ENCODE measurements at places on chromosomes 2 and 18.

GRCh38 chr18:4720518-4720917 is 265.4 kb upstream of the DLGAP1 start:
- DNase-seq = no peak

GRCh38 chr2:202848813-202849212 is 22.8 kb downstream of the ICA1L start:
- DNase-seq = no peak

GRCh38 chr18:10410472-10411308 is 43.7 kb upstream of the APCDD1 start:
- no peak for DNase-seq

- DNase-seq = no peak
These were observed 702.7 kb downstream of the SOCS6 start for GRCh38 chr18:70991577-70991976.

GRCh38 chr2:20599861-20600461 is 50.9 kb downstream of the HS1BP3 start:
- DNase-seq = no peak

DNA sequence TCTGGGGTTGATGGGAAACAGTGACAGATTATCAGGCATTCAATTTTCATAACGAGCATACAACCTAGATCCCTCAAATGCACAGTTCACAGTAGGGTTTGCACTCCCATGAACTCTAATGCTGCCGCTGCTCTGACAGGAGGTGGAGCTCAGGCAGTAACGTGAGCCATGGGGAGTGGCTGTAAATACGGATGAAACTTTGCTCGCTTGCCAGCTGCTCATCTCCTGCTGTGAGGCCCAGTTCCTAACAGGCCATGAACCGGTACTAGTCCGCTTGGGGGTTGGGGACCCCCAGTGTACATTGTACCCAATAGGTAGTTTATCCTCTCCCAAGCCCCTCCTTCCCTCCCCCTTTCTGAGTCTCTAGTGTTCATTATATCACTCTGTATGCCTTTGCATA is 94.6 kb downstream of the PTH2R start:
- DNase-seq = no peak

DNA sequence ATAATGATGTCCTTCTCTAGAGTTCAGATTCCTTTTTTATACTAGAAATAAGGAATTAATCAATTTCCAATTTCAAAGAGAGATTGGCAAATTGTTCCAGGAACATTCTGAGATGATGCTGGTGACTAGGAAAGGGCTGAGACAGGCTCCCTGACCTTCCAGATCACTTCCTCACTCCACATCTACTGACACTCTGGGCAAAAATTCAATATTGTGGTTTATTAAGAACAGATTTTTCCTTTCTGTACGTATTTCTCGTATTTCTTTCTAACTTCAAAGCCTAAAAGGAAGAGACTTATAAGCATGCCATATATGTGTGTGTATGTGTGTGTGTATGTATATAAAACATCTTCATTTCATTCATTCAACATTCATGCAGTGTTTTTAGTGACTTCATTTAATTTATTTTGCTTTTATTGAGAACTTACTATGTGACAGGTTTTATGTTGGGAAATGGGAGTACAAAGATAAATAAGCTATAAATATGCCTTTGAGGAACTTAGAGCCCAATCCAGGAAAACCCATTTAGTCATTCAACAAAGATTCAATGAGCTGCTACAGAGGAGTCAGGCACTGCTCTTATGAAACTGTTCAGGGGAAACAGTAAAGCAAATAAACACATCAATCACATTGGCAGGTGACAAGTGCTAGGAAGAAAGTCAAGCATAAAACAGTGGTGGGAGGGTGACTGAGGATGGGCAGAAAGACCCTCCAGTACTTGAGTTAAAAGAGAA is 137.9 kb downstream of the RDH14 start:
- DNase-seq = no peak

DNA sequence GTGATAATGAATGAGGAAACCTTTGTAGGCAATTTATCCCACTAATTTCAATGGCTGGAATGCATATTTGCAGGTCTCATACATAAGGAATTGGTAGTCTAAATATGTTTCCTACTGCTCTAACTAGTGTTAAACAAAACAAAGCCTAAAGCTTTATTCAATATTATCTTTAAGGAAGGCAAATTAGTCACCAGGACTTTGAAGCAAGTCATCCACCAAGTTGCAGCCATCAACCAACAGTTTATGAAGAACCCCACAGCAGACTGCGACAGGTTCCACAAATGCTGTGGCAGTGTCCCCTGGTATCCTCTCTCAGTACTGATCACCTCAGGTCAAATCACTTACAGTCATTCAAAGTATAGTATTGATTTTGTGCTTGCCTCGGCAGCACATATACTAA is 181.5 kb upstream of the ZFP36L2 start:
- no peak for DNase-seq

- no peak for DNase-seq
These were observed 709.8 kb upstream of the FANCL start for GRCh38 chr2:58950795-58951462.

GRCh38 chr2:100248044-100248330 is 74.3 kb downstream of the LONRF2 start:
- no peak for DNase-seq

DNA sequence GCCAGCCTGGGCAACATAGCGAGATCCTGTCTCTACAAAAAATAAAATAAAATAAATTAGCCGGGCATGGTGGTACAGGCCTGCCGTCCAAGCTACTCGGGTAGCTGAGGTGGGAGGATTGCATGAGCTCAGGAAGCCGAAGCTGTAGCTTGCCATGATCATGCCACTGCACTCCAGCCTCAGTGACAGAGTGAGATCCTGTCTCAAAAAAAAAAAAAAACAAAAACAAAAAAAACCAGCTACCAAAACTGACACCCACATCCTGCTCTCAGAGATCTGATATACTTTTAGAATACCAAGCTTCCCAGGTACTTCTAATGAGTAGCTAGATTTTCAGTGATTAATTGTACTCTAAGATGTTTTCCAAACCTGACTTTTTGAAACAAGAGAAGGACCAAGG is 74.0 kb downstream of the TTC27 start:
- no peak for DNase-seq

DNA sequence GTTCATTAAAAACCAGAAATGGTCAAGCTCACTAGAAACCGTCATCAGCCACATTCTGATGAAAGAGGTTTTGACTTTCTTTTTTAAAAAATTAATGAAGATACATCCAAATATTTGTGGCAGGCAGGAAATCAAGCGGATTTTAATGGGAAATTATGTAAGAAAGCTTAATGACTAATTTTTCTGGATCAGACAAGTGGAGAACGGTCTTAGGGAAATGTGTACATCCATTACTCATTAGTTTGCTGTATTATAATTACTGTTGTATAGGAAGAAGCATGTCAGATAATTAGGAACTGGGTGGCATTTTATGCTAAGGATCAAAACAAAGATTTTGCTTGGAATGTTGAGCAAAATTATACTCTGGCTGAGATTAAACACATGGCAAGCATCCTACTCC is 39.4 kb downstream of the AGAP1 start:
- no peak for DNase-seq

DNA sequence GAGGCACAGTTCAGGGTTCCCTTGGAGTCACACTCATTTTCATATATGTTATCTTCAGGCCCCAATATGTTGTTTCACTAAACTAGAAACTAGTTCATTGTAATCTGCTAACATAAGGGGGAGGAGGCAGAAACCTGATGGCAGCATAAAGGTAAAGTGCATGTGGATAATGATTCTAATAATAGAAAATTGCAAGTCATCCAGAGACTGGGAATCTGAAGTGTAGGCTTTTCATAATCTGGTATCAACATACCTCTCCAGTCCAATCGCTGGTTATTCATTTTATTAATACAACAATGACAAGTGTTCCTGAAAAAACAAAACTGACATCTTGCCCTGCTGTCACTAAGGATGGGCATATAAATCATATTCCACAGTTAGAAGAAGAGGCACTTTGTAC is 326.3 kb upstream of the ZNF804A start:
- no peak for DNase-seq

- no peak for DNase-seq
These were observed 149.1 kb upstream of the DPP10 start for GRCh38 chr2:114293355-114293754.

DNA sequence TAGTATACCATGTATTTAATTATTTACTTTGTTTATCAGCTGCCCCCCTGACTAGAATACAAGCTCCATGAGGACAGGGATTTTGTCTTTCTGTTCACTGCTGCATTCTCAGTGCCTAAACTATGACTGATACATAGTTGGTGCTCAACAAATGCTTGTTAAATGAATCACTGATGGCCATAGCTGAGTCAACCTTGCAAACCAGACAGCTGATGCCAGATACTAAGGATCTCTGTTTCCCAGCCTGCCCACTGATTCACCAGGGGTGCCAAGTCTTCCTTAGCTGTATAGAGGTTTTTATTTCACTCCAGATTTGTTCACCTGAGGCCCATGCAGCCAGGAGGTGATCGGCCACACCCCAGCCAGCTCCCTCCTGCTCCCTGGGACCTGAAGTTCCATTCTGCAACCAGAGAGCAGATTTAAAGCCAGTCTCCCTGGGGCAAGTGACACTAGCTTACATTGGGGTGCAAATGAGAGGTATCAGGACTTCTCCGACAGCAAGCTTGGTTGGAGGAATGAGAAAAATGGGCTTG is 92.2 kb downstream of the C1QL2 start:
- DNase-seq = no peak

- DNase-seq = no peak
These were observed 1.4 kb downstream of the B3GNT2 start for GRCh38 chr2:62197011-62197924.

- no peak for DNase-seq
These were observed 136.4 kb downstream of the SOCS6 start for GRCh38 chr18:70425236-70425635.

GRCh38 chr2:192148241-192148619 is 46.5 kb downstream of the TMEFF2 start:
- DNase-seq = no peak

DNA sequence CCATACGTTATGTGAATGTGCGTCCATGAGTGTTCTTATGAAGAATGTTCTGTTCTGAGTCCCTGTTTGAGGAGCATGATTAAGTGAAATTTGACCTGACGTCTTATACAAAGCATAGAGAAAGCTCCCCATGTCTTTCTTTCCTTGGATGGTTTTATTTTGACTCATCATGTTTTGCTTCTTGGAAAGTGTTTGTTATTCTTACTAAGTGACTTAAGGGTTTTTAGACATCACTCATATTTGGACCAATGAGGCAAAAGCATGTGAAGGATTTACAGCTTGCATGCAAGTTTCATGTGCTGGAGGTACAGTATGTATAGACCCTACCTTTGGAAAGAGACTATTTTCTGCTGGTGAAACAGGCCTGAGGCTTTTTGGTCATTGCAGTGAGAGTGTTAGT is 33.5 kb upstream of the ZEB2 start:
- DNase-seq = no peak

DNA sequence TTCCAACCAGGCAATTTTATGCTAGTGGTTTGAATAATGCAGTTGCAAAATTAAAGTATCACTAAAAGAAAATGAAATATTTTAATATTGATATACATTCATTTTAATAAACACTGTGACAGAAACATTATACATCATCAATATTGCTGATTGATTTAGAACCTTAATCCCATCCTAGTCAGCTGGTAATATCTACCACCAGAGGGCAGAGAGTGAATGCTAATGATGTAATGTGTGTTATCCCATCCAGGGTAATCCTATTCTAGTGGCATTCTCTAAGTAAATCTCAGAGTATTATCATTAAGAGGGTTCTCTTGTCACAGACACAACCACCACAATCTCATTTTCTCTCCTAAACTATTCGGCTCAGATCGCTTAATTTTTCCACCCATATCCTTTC is 477.4 kb downstream of the CPS1 start:
- peak; percentile 12 for DNase-seq

GRCh38 chr2:27092696-27093429 is 6.3 kb downstream of the KHK start:
- DNase-seq = no peak

DNA sequence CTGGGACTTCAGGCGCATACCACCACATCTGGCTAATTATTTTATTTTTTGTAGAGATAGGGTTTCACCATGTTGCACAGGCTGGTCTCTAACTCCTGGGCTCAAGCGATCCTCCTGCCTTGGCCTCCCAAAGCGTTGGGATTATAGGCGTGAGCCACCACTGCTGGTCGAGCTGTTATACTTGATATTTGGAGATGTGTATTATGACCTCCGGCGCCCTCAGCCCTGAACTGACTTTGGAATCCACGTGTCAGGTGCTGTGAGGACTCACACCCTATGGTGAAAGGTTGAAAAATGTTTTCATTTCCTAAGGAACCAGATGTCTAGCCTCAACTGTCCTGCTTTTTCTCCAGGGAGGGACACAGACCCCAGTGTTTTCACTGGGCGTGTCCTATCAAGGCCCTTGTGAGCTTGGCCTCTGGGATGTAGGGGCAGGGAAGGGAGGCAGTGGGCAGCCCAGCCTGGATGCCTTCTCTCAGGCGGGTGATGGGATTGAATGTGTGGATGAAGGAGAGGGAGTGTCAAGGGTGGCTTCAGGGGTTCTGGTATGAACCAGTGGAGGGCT is 56.4 kb upstream of the HAAO start:
- no peak for DNase-seq

GRCh38 chr2:23940718-23941620 is 706 bp downstream of the UBXN2A start:
- no peak for DNase-seq

DNA sequence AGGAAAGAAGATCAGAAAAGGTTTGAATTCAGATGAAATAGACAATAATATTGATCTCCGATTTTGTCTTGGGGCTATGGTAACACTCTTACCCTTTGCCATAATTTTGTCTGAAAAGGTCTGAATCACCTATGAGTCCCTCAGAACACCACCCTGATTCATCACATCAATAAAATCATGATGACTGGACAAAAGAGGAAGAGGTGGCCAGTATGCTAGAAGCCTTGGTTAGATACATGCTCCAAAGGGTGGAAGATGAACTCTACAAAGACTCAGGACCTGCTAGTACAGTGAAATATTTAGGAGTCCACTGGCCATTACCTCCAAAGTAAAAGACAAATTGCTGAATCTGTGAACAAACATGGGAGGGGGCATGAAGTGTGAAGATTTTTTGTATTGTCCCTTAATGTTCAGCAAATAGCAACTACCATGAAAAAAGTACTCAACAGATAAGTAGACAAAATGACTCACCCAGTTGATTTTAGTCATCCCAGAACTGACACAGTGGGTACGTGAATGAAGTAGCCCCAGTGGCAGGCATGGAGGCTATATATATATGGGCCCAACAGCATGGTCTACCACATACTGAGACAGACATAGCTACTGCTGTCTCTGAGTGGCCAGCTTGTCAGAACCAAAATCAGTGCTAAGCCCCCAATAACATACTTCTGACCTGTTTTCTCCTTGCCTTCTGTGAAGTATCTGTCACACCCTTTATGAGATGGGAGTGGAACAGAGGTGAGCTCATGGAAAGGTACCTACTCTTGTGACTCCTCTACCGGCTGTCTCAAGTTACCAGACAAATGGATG is 36.5 kb upstream of the GLS start:
- peak; percentile 85 for DNase-seq

GRCh38 chr2:211930331-211930730 is 608.3 kb downstream of the ERBB4 start:
- DNase-seq = no peak

- no peak for DNase-seq
These were observed 22.8 kb downstream of the PRKCE start for GRCh38 chr2:45674035-45674816.
